Activated effector memory CD4-positive, alpha-beta T cell treated with anti-CD3 and anti-CD28 coated beads, Interleukin-2, amount 50 U/mL, for 16 hours (primary cell): ENCODE measurements at places on chromosomes 6 and 20.

DNA sequence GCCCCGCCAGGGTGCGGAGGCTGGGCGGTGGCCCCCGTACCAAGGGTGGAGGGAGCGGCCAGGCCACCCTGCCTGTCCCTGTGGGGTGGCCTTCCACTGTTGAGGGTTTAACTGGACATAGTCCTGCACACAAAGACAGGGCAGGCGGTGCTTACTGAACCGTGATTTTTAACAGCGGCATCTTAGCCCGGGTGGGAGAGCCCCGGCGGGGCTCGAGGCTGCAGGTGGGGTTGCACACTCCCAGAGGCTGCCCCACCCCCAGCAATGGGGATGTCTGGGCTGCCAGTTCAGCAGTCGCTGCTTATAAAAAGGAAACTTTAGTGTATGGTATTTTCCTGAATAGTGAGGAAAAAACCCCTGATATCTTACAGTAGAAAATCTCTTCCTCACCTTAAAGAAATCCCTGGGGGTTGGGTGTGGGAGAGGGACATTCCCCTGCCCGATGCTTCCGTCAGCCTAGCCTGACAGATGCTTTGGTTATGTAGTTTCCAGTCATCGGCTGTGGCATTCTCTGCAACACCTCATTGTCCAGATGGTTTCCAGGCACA lies 79.4 kb downstream of the IRF4 start:
- no peak for DNase-seq

DNA sequence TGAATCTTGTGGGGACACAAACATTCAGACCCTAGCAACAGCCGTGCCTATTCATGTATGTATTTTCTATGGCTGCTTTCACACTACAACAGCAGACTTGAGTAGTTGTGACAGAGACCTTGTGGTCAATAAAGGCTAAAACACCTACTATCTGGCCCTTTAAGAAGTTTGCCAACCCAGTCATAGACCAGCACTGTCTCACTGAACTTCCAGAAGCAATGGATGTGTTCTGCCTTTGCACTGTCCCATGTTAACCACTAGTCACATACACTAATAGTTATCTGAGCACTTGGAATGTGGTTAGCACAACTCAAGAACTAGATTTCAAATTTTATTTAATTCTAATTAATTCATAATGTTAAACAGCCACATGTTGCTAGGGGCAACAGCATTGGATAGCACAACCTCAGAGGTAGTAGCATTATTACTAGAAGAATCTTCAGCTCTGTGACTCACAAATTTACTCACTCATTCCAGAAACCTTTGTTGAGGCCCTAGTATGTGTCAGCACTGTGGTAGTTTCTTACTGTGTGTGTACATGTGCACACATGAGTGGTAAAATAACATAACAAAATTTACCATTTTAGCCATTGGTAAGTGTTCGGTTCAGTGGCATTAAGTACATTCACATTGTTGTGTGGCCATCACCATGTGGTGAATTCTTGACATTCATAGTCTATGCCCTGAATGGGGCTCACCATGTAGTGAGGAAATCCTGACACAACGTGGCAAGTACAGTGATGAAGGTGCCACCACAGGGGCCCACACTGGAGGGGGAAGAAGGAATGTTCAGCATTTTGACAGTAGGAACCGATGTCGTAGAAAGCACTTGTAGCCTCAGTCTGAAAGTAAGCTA lies 107.3 kb downstream of the CEP57L1 start:
- no peak for DNase-seq

- no peak for DNase-seq
Observed at GRCh38 chr6:14361297-14361696, 243.7 kb downstream of the CD83 start.

DNA sequence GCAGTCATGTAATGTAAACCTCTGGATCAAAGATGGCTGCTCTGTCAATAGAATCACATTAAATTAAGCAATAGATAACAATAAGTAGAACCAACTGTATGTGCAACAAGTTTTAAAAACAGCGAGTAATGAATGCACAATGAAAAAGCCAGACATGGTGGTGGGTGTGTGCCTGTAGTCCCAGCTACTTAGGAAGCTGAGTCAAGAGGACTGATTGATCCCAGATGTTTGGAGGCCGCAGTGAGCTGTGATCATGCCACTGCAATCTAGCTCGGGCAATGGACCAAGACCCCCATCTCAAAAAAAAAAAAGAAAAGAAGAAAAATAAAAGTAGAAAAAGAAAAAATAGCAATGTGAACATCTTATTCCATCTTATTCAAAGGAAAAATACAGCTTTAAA lies 558.7 kb upstream of the MMS22L start:
- no peak for DNase-seq
